ENCODE measurements at places on chromosomes 3 and 15. TPM values are rescaled to one million over a fixed set of nuclear protein-coding genes. Genes with fewer than 3 reads are reported as not detected.
A peak's percentile ranks its signal among the peaks of the same experiment; 100 is the strongest.

- no peak for DNase-seq
Measured at GRCh38 chr3:192553707-192554106, 173.6 kb downstream of the FGF12 start.

DNA sequence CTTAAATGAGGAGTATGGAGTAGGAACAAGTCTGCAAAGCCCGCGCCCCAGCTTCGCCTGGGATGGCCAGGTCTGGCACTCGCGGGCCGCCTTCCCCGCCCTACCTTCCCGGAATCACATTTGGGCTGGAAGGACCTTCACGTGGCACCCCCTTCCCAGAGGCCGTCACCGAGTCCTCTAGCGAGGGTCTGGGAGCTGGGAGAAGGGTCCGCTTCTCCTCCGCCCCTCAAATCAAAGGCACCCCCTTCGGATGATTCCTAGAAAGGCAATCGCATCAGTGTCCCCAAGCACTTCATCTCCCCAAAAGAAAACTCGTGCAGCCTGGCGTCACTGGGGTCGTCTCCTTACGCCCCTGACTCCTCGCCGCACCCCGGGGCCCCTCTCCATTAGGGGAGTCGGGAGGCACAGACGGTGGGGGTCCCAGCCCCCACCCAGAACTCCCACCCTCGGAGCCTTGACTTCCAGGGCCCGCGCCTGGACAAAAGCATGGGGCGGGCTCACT, 380 bp downstream of the MYLK start:
- no peak for DNase-seq

GRCh38 chr3:183285318-183285717, 32.3 kb downstream of the B3GNT5 start:
- no peak for DNase-seq

DNA sequence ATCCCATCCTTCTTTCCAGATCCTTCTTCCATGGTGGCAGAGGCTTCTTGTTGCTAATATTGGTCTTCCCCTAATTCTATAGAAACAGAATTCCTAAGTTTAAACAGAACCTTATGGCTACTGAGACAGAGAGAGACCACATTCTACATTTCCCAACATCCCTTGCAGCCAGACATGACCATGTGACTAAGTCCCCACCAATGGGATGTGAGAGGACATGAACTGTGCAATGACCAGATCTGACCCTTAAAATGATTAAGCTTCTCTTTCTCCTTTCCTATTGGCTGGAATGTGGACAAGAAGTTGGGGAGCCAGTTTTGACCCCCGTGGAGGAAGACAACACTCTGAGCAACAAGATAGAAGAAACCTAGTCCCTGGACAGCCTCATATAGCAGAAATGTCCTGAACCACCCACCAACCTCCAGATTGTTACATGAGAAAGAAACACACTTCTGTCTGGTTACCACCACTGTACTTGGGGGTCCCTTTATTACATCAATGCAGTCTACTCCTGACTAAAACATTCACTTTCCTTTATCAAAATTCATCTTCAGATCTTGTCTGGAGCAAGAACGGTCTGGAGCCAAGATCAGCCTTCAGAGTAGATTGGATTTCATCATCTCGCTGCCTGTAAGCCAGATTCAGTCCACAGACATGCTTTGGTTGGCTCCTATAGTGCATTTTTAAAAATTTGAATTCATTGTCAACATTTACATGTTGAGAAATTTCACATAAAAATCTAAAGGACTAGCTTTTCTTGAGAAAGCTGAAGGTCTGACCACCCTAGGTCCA, 183.9 kb downstream of the SHQ1 start:
- DNase-seq, result no peak

DNA sequence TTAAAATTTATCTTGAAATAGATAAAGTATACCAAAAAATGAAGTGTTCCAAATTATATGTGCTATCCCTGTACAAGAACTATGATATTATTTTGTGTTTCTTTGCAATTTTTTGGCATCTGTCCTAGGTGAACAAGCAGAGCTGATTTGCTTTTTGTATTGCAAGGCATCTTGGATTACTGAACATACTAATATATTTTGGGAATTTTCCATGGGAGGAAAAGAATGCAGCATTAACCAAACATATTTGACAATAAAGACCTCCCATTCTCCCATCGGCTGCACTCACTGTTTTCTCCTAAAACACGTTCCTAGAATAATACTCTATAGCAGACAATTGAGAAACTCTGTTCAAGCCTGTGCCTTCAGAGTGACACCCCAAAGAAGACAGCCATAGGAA, 265.1 kb upstream of the ALCAM start:
- no peak for DNase-seq

TMEM158 gene
- 1.8 TPM for total RNA-seq

- DNase-seq, result no peak
Measured at GRCh38 chr15:84696757-84697156, 19.2 kb downstream of the SEC11A start.

DNA sequence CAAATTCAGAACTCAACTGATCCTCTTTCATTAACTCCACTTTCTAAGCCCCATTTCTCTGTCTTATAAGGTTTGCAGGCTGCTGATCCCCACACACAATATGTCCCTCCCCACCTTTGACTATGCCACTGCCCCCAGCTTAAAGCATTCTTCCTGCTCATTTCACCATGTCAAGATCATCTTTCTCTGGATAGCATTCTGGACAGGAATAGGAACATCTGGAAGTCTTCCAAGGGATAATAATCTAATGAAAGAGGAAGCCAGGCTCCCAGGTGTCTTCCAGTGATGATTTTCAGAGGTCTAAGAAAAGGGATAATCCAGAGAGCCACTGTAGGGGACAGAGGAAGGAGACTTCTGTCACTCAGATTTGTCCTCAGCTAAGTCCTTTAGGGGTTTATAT, 54.6 kb upstream of the GALNT15 start:
- DNase-seq, result no peak

DNA sequence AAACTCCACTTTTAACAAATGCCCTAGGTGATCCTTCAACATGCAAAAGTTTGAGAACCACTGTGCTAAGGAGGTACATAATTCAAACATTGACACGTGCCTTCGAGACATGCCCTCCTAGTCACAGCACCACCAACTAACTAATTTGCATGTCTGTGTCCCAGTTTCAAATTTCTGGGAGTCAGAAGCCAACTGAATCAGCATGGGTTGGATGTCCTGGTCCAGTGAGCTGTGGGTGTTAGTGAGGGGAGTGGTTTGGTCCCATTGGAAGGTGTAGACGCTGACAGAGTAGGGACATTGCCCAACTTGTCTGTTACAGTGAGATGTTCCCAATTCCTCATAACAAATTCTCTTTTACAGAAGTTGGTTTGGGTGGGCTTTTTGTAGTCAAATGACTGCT, 67.3 kb upstream of the ADPGK start:
- DNase-seq, result no peak

- DNase-seq, result no peak
Measured at GRCh38 chr3:185477316-185477715, 21.5 kb downstream of the TMEM41A start.

- DNase-seq, result no peak
Measured at GRCh38 chr3:17054301-17054981, 169.7 kb downstream of the PLCL2 start.

GRCh38 chr3:100782906-100783305, 73.6 kb downstream of the TFG start:
- no peak for DNase-seq

DNA sequence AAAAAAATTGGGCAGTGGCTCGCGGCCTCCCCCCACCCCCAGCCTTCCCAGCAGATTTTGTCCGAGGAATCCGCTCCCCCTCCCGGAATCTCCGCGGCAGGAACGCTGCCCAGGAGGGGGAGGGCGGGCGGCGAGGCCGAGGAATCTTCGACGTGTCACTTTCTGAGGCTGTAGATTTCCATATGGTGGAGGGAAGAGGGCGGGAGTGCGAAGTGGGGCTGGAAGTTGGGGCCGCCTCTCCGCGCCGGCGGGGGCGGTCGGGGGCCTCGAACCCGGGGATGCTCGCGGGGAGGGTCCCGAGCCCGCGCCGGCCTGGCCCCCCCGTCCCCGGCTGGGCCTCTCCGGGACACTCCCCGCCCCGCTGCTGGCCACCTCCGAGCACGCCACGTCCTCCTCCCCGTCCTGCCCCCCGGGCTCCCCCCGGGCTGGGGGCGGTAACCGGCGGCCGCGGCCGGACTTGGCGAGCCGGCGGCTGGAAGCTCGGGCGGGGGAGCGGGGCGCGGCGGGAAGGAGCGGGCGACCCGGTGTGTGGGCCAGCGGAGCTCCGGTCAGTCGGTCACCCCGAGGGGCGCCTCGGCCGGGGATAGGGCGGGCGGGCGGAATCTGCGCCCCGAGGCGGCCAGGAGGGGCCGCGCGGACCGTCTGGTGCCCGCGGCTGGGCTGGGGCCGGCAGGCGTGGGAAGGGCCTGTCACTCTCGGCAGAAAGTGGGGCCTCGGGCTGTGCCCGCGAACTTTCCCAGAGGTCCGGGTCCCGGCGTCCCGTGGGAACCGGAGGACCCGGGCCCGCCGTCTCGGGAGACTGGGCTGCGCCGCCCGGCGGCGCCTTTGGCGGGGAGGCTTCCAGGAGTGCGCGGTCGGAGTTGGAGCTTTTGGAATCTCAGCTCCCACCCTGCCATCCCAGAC, 951 bp downstream of the FNDC3B start:
- DNase-seq, result peak; percentile 88

- no peak for DNase-seq
Measured at GRCh38 chr3:133016838-133017309, 21.3 kb upstream of the TMEM108 start.

IGF2BP2 gene
- 19.8 TPM for total RNA-seq

- DNase-seq, result no peak
Measured at GRCh38 chr3:170267793-170268192, 45.6 kb downstream of the PRKCI start.

DNA sequence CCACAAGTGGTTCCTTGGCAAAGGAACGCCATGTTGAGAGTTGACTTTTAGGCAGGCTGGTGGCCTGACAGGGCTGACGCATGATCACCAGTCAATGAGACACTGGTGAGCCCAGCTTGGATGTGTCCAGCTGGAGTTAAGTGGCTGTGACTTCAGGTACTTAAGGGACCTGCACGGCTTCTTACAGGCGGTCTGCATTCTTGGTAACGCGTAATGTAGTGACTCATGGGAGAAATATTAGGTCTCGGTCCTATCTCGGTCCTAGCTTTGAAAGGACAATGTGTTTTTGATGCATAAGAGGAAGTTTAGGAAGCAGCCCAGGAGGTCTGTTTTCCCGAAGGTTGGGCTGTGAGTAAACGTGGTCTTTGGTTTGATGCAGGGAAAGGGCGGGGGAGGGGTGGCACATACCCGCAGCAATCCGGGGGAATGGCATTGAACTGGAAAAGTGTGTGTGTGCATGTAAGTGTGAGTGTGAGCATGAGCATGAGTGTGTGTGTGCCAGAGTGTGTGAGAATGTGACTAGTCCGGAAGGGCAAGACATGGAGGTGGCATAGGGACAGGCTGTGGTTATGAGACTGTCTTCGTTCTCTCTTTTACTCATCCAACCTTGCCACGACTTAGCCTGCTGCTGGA, 55.3 kb downstream of the FAM43A start:
- no peak for DNase-seq

- DNase-seq, result no peak
Measured at GRCh38 chr15:93302080-93302765, 213.2 kb upstream of the RGMA start.

DNA sequence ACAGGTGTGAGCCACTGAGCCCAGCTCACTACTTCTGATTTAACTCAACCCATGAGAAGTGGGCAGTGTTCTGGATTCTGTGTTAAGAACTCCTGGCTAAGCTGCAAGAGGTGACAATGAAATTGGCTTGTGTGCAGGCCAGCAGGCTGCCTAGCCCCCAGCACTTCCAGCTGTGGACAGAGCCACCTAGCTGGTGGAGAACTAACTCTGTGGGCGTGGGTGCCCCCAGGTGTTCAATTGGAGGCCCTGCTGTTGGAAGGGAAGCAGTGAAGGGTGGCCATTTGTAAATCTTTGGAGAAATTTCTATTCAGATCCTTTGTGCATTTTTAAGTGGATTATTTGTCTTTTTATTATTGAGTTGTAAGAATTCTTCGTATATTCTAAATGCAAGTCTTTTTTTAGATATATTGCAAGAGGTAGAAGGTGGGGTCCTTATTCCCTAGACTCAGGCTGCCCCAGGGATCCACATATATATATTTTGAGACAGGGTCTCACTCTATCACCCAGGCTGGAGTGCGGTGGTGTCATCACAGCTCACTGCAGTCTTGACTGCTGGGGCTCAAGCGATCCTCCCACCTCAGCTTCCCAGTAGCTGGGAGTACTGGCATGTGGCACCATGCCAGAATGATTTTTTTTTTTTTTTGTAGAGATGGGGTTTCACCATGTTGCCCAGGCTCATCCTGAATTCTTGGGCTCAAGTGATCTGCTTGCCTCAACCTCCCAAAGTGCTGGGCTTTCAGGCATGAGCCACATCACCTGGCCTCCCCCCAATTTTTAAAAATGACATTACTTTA, 7.2 kb upstream of the SCAMP5 start:
- no peak for DNase-seq

EIF2A gene
- total RNA-seq, result 91.8 TPM

B3GNT5 gene
- 6.1 TPM for total RNA-seq

- DNase-seq, result no peak
Measured at GRCh38 chr3:52171514-52172261, 17.5 kb upstream of the POC1A start.

DNA sequence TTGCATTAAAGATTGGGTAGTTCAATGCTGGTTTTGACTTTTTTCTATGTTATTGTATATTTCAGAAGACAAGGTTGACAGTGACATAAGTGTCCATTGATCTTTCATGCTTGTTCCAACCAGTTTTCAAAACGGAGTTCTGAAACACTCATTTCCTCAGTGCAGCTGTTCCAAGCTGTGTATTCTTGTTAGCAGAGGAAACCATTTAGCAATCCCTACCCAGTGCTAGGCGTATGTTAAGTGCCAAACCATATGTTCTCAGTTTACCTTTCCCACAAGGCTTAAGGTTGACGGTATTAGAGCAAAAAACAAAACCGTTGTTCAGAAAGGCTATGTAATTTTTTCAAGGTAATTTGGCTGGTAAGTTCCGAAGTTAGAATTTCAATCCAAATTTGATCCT, 9.1 kb downstream of the ATOSA start:
- DNase-seq, result no peak

DNA sequence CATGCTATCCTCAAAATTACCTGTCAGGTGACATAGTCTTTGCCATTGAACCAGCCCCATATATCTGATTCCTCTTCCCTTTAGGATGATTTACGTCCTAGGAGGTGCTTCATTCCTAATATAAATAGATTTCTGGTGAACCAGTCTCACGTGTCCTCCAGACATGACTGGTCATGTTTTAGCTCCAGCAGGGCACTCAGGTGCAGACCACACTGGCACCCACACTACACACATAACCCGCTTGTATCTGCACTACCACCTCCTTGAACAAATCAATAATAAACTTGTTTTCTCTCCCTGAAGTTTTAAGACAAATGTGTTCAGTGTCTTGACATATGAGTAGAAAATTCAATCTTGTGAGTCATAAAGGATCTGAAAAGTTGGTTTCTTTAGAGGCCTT, 155.5 kb downstream of the GOLIM4 start:
- no peak for DNase-seq

CHRNB4 gene
- total RNA-seq, result not detected

DNA sequence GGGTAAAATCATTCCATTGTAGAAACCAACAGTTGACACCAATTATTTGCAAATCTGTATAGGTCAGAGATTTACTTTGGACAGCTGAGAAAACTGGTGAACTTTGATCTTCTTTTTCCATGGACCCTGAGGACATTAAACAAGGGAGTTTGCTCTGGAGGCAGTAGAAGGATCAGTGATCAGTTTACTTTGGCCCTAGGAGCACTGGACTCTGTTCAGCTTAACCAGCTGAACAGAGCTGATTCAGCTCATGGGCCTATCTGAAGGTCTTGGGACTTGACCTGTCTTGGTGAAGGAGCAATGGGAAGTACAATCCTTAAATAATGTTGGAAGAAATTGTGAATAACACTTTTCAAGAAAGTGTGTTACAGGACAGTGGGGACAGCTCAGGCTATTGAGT, 15.2 kb upstream of the TF start:
- DNase-seq, result no peak
